ENCODE measurements at places on chromosomes 2 and 18.

GRCh38 chr2:240885566-240885965 is 10.4 kb downstream of the MAB21L4 start:
- DNase-seq, result no peak

GRCh38 chr18:74728586-74728985 is 130.9 kb downstream of the ZNF407 start:
- no peak for DNase-seq

DNA sequence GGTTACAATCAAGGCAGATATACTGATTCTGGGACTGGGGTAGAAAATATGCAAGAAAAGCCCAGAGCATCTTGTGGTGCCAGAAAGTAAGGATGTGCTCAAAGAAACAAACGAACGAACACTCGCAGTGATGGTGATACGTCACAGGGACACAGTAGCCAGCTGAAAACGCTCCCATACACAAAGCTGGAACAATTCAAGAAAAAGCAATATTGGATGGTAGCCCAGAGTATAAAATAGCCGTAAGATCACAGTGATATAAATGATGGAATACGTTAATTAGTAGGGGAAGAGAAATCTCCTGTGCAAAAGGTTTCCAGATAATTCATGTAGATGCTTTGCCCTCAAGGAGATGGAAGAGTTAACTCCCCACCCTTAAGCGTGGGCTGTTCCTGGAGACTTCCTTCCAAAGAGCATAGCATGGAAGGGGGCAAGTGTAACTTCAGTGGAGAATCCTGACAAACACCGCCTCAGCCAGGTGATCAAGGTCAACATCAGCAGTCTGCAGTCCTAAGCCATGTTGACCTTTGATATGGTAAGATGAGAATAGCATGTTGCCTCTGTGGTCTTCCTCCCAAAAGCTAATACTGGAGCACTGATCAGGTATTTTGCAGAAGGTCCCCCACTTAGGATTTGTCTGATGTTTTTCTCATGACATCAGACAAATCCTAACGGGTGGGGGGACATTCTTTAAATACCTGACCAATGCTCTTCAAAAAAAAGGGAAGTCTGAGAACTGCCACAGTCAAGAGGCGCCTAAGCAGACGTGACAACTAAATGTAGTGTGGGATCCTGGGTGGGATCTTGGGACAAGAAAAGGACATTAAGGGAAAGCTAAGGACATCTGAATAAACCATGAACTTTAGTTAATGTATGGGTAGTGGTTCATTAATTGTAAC is 99.0 kb downstream of the NCK2 start:
- DNase-seq, result no peak

- no peak for DNase-seq
Observed at GRCh38 chr2:6793913-6794312, 71.8 kb downstream of the CMPK2 start.

DNA sequence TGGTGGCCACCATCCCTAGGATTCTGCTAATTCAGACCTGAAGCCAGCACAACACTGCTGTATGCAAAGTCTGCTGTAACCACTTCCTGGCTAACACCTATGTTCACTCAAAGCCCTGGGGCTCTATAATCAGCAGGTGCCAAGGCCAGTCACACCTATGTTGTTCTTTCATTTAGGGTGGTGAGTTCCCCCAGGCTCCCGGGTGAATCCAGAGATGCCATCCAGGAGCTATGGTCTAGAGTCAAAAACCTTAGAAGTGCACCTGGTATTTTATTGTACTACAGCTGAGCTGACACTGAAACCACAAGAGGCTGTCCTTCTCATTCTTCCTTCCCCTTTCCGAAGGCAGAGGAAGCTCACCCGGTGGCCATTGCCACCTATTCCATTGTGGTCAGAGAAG is 46.2 kb upstream of the CCDC141 start:
- DNase-seq, result no peak
